SHP77 treated with DMSO at 0.1 percent for 48 hours (cell line): ENCODE measurements at places on chromosomes 12 and 14.

DNA sequence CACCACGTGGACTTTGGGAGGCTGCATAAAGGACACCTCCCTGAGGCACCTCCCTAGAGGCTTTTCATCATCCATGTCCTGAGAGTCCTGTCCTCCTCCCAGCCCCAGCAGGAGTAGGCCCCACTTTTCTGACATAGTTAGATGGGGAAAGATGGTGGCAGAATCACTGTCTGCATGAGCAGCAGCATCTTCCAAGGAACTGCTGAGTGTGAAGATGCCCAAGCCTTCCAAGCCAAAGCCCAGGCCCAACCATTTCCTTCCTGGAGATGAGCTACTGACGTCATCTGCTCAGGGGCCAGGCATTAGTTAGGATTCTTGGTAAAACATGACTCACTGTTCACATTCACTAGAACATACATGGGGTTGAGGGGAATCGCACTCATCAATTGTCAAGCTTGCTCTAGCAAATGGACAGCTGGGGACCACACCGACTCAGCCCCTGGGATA lies 37.3 kb downstream of the VDR start:
- DNase-seq = no peak

DNA sequence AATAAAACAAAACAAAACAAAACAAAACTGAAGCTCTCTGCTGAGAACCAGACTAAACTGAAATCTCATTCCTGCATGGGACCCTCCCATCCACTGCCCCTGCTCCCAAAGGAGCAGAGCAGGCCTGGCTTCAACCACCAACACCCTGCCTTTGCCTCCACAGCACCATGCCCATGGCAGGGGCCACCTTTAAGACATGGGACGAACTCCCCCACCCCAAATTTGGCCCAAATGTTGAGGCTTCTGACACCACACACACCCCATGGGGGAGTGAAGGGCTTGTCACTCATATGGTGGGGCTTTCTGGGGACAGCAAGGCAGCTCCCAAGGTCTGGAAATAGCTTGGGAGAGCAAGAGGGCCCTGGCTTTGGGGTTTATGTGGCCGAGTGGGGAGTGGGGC lies 177.2 kb downstream of the KIF26A start:
- DNase-seq = no peak

- no peak for DNase-seq
These were observed 32.7 kb downstream of the CACNA2D4 start for GRCh38 chr12:1885599-1886245.

DNA sequence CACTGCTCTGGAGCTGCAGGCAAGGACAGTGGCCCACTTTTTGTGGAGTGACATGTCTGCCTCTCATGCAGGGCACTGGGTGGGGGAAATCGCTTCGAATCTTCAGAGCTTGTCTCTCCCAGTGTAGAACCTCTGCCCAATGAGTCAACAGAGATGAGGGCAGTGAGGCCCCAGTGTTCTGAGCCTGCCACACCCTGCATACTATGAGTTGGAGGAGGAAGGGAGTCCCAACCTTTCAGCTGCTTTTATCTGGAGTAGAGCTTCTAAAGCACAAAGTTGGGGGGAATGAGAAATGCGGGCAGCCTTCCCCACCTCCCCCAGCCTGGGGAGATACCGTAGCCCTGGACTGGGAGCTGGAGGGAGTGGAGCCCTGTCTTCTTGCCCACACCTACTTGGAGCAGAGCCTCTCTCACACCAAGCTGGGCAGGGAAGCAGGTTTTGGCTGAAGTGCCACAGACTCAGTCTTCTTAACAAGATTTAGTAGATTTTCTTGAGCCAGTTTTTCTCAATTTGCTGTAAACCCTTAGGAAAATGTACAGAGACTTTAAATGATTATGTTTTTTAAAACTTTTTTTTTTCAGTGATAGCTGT lies 159.1 kb downstream of the ADGRD1 start:
- DNase-seq = no peak

- no peak for DNase-seq
These were observed 23.0 kb upstream of the GPR132 start for GRCh38 chr14:105087963-105088811.
